AG08396 (cell line): ENCODE measurements at places on chromosomes 12 and 14.

- no peak for DNase-seq
Measured at GRCh38 chr12:106758349-106759110, 16.0 kb upstream of the RIC8B start.

DNA sequence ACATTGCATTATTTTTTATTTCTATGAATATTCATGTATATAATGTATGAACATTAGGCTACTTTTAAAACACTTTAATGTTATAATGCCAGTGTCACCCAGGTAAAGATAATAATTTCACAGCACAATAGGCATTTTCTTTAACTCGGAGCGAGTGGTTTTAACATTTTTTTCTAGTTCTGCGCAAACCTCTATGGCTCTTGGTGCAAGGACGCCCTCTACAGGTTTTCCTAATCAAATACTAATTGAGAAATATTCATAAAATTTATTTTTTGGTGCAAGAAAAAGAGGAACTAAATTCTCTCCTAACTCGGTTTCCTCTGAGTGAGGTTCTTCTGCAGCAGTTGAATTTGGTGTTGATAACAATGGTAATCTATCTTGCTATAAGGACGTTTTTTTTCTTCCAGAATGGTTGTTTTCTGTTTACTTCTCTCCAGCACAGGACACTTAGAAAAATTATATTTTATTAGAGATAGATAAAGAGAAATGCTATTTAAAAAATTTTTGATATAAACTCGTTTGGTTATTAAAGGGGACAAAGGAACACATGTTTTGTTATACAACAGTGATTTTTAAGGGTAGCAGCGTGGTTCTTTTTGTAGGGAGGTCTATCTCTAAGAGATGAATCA, 2.4 kb upstream of the WIF1 start:
- DNase-seq: peak; percentile 22

DNA sequence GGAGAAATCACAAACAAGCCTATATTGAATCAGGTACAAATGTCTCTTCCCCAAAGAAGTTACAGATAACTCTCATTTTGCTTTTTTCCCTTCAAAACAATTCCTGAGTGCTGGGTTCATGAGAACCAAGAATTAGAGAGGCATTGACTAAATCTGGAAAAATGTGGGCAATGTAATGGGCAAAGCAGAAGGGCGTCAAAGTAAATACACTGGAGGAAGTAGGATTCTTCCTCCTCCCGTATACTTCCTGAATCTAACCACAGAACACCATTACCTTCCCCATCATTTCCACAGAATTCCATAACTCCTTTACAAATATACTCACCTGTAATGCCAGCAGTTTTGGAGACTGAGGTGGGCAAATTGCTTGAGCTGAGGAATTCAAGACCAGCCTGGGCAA, 3.0 kb upstream of the RBMS2 start:
- peak; percentile 44 for DNase-seq

- no peak for DNase-seq
Measured at GRCh38 chr12:52027085-52027843, 20.5 kb downstream of the TAMALIN start.

- peak; percentile 34 for DNase-seq
Measured at GRCh38 chr14:35883677-35884293, 57.6 kb downstream of the BRMS1L start.

DNA sequence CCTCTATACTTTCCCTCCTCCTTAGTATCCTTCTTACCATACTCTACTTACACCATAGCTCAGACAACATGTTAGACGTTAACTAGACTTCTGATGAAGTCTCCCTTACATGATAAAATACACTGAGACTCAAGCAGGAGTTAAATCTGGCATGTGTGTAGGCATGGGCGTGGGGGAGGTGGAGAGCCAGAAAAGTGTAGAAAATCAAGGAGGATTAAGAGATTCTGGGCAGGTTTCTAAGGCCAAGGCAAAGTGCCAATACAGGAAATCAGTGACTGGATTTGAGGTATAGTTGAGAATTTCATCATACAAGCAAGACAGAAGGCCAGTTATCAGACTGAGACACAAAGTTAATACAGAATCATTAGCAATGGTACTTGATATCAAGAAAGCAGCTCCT, 37.4 kb downstream of the EPS8 start:
- no peak for DNase-seq

- peak; percentile 59 for DNase-seq
Measured at GRCh38 chr14:105204206-105204930, 23.3 kb upstream of the NUDT14 start.

GRCh38 chr12:79156846-79157463, 292.4 kb downstream of the SYT1 start:
- no peak for DNase-seq

GRCh38 chr14:79639613-79640012, 571.7 kb downstream of the DIO2 start:
- no peak for DNase-seq

DNA sequence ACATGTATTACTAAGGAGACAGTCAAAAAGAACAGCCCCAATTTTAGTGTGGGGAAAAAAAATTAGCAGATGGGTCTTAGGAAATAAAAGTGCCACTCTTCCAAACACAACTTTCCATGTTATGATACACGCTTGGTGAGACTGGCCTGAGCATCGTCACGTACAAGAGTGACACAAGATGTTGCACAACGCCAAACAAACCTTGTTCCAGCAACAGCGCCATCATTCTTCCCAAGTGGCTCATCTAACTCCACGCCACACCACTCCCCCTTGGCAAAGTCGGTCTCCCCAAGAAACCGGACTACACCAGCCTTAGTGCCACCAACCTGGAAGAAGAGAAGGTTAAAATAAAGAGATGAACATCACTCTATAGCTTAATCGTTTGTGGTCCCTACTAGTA, 58.7 kb downstream of the CLIP1 start:
- DNase-seq: no peak

- no peak for DNase-seq
Measured at GRCh38 chr14:65210118-65210821, 108.0 kb upstream of the MAX start.

DNA sequence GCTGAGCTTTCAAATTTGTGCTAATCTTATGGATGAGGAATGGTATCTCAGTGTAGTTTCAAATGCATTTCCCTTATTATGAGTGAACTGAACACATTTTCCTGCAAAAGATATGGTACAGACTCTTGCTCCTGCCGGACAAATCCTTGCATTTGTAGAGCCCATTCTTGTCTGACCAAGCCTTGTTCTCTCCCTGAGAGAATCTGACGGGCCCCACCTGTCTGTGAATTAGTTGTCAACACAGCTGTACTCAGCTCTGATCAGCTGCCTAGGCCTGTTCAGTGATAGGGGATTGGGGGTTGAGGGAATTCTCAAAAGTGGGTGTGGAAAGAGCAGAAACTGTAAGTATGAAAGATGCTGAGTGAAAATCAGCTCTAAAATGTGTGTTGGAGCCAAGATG, 42.8 kb upstream of the SCN8A start:
- no peak for DNase-seq

- no peak for DNase-seq
Measured at GRCh38 chr12:25852792-25853191, 105.7 kb upstream of the RASSF8 start.

- DNase-seq: no peak
Measured at GRCh38 chr14:61673305-61673704, 22.0 kb upstream of the HIF1A start.

DNA sequence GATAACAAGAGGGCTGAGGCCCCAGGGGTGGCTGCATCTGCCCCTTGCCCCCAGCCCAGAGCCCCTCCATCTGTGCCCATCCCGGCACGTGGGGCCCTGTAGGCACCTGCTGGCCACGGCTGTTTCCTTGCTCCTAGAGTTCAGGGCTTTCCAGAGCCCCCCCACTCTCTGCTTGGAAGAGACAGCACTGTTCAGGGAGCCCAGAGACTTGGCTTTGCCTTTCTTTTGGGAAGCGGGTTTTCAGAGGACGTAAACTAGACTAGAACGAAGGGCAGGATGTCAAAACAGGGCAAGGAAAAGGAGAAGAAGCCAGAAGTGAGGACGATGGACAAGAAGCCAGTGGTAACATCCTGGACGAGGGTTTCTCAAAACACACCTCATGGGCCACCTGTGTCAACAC, 163.3 kb upstream of the LHX5 start:
- DNase-seq: no peak
